ENCODE measurements at places on chromosomes 6 and 20. TPM values are rescaled to one million over a fixed set of nuclear protein-coding genes. Genes with fewer than 3 reads are reported as not detected.

DNA sequence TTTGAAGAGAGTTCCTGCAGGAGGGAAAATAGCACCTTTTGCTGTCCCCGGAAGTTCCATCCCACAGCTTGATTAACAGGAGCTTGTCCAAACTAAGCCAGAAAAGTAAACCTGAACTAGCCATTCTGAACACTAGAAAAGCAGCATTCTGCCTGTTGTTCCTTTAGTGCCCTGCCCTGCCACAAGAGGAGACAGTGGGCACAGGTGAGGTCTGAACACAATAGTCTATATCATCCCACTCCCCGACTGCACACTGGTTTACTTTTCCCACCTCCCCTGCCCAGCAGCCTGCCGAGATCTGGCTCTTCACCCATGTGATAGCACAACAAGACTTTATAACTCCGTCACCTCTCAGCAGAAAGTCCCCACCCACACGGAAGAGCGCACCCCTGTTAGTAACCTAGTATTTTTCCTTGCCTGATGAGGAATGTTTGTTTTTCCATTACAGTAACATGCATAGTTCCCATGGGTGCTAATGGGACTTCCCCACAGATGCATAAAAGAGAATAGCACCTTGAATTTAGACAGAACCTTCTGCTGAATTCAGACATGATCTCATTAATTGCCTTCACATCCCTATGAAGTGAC is 59.7 kb downstream of the TFAP2A start:
- DNase-seq, result no peak

GRCh38 chr6:162217058-162217457 is 510.5 kb downstream of the PRKN start:
- no peak for DNase-seq

GRCh38 chr6:5247201-5247600 is 13.5 kb downstream of the LYRM4 start:
- DNase-seq, result no peak

DNA sequence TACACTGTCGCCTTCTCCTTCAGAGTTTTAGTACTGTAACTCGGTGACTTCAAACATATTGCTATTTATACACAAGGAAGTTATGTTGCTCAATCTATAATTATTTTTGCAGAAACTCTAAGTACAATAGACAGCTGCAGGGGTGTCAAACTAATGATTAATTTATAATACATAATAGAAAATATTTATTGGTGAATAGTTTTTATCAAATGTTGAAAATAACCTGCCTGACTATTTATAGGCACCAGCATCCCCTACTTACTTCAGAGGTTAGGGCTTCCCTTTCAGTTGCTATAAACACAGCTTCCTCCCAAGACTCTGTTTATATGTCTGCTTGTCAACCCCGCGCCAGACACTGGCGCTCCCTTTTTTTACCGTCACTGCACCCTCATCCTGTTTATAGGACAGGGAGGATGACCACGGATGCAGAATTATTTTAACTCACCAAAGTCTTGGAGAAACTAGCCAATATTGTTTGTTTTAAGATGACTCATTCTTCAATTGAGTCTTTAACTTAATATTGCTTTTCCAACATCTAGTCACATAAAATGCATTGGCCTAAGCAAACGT is 225.0 kb downstream of the ALDH8A1 start:
- DNase-seq, result no peak

- DNase-seq, result no peak
Measured at GRCh38 chr6:118186672-118187567, 279.9 kb downstream of the SLC35F1 start.

GRCh38 chr20:8870652-8871051 is 198.2 kb upstream of the PLCB4 start:
- no peak for DNase-seq

GRCh38 chr6:23526526-23526925 is 599.5 kb upstream of the NRSN1 start:
- no peak for DNase-seq

The PAQR8 gene
- 8.8 TPM for total RNA-seq

- no peak for DNase-seq
Measured at GRCh38 chr6:13538600-13538999, 35.8 kb upstream of the SIRT5 start.

DNA sequence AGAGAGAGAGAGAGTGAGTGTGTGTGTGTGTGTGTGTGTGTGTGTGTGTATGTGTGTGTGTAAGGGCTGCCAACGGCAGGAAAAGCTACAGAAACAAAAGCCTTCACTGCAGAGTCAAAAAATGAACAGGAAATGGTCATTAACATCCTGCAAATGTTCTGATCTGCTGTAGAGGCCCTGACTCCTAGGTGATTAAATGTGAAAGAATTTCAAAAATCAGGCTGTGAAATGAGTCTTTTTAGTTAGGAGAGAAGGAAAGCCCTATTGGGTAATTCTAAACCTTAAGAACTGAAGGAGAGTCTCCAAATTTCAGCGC is 166.5 kb upstream of the MYLIP start:
- peak; percentile 27 for DNase-seq

The ROS1 gene
- not detected for total RNA-seq

DNA sequence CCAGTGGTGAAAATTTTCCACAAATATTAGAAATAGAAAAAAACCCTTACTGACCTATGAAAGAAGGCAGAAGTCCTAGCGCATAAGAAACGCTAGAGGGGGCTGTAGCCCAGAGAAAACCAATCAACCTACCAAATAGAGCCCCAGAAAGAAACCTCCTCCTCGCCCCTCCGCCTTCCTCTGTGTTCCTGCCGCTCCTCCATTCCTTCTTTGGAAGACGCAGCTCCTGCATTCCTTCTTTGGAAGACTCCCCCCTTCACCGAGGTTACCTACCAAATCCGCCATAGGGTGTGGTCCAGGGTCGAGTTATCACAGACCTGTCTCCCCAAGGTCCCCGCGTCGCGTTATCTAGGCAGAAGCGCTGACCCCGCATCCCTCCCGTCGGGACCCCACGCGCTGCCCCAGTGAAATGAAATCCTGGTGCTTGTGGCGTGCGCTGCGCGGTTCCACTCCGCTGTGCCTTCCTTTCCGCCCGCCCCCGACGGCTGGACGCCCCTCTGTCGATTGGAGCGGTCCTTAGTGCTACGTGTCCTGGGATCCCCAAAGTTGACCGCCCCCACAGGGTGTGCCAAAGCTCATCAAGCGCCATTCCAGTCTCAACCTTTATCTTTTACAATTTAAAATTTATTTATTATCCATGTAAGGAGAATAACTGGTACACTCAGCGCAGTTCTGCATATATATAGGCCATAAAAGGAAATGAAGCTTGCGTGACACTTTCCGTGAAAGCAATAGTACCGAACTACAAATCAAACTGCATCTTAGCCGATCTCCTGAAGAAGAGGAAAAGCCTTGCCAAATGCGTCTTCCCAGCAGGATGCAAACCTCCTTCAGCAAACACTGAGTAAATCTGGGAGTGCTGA is 13.0 kb downstream of the RPP21 start:
- DNase-seq, result no peak

- DNase-seq, result no peak
Measured at GRCh38 chr6:163698086-163698485, 283.6 kb downstream of the QKI start.

- DNase-seq, result no peak
Measured at GRCh38 chr6:152859225-152859624, 108.6 kb downstream of the VIP start.

GRCh38 chr6:45327956-45328522 is at the start of gene RUNX2:
Gene RUNX2, plus strand, starts transcription at chr6:45328330. Its CDS starts 397 bp downstream, at chr6:45328727.
- DNase-seq, result no peak

GRCh38 chr6:159311618-159312017 is 142.4 kb downstream of the FNDC1 start:
- no peak for DNase-seq

GRCh38 chr6:25056130-25056529 is 120.4 kb upstream of the RIPOR2 start:
- no peak for DNase-seq

The CTAGE9 gene
- not detected for total RNA-seq

GRCh38 chr6:91135406-91136103 is 548.7 kb upstream of the MAP3K7 start:
- DNase-seq, result no peak

The WFDC13 gene
- total RNA-seq, result not detected

The BPIFB1 gene
- total RNA-seq, result not detected

DNA sequence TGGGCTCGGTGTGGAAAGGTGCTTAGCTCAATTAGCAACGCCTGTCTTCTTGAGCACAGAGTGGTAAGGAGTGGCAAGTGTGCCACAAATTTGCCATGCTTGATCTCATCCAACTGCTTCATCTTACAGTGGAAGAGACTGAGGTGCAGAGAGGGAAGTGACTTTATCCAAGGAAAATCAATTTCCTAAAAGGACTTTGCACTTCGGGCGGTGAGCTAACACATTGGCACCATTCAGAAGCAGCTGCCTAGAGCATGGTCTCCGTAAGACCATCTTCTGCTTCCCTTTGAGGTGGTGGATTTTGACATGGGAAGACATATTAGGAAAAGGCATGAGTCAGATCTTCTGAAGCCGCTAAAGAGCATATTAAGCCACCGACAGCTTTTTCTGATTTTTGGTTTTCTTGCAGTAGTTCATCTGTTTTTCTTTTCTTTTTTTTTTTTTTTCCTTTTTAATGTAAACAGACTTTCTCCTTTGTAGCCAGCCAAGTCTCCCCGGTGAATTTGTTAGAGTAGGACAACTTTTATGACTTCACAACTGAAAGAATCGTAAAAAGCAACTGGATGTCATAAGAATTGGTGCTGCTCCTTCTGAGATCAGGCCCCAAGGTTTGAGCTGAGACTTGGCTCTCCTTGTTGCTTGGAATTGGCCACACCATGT is 273.2 kb downstream of the CDC5L start:
- DNase-seq, result no peak

GRCh38 chr6:4582506-4583417 is 193.4 kb upstream of the CDYL start:
- no peak for DNase-seq

GRCh38 chr20:63693733-63694583 is 2.5 kb upstream of the TNFRSF6B start:
- DNase-seq, result no peak

The DEFB116 gene
- not detected for total RNA-seq

The CLPSL2 gene
- not detected for total RNA-seq

GRCh38 chr20:44643596-44644229 is 7.8 kb downstream of the ADA start:
- no peak for DNase-seq

The FUT9 gene
- not detected for total RNA-seq

DNA sequence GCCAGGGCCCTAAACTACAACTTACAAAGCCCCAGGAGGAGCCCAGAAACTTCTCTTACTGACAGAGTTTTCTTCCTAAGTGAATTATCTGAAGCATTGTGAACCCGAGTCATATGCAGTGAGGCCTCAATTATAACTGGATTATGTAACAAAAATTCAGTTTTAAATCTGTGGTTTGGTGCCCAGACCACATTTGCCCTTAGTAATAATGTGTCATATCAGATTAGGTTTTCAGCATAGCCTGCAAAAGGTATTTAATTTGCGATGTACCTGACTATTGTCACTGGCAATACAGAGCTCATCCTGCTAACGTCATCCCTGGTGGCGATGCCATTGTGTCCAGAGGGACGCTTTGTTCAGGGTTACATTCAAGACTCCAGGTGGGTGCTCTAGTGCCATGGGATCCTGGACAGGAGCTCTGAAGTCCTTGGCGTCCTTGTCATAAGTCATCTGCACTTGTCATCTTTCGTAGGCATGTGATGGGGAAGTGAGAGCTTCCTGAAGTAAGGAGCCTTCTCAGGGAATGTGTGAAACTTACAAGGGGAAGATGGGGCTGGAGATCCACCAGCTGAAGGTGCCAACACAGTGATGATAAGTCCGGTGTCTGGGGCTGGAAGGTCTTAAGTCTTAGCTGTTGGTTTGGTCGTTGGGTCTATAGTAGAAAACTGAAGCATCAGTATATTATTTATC is 65.1 kb downstream of the HIVEP1 start:
- DNase-seq, result no peak

- DNase-seq, result no peak
Measured at GRCh38 chr6:77466055-77466450, 2.8 kb upstream of the HTR1B start.

The LY86 gene
- 4.9 TPM for total RNA-seq

The PKIG gene
- 146 TPM for total RNA-seq

DNA sequence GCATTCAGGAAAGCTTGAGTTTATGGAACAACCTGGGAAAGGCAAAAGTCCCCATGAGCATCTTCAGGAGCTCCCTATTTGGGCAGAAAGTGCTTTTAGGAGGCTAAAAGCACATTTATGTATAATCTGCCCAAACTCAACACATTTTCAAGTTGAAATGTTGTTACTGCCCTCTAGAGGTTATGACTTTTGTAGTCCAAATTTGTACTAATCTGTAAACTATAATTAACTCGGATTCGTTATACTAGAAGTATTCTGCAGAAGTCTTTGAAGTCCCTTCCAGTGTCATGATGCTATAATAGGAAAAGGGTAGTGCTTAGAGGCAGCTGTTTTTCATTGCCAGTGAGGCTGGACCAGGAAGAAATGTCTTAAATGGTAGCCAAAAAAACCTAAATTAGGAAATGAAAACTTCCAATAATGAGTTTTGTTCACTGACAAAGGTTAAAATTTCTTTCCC is 44.8 kb upstream of the EMILIN3 start:
- no peak for DNase-seq

The METTL24 gene
- total RNA-seq, result 6.6 TPM

- DNase-seq, result no peak
Measured at GRCh38 chr6:15380351-15380750, 134.5 kb downstream of the JARID2 start.

- no peak for DNase-seq
Measured at GRCh38 chr20:14116037-14116436, 120.7 kb downstream of the MACROD2 start.

DNA sequence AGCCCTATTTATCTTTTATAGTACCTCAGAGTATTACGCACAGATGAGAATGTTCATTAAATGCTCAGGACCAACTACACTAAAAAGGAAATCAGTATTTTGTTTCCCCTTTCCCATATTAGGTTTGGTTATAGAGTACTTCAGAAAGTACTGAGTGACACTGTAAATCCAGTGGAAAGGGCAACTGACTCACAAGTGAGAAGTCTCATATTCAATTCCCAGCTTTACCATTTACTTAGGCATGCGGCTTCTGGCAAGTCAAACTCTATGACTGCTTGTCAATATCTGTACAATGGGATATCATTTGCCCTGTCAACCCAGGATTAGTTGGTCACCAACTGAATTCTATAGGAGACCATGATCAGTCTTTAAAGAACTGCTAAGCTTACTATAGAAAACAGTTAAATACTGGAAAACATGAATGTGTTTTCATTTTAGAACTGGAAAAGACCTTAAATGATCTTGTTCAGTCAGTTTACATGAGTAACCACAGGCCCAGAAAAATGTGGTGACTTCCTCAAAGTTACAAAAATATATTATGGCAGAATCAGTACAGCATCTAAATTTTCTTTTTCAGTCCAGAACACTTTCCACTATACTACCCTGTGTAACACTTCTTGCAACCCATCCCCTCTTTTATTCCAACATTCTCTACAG is 3.6 kb downstream of the MAP3K7 start:
- no peak for DNase-seq

- no peak for DNase-seq
Measured at GRCh38 chr6:136051140-136051775, 198.9 kb downstream of the MTFR2 start.

The PRKN gene
- total RNA-seq, result 4.9 TPM

GRCh38 chr6:7150381-7151064 is 42.8 kb downstream of the RREB1 start:
- no peak for DNase-seq
